Head of caudate nucleus (tissue), 42 donors: ENCODE measurements at places on chromosomes 6 and 20.

DNA sequence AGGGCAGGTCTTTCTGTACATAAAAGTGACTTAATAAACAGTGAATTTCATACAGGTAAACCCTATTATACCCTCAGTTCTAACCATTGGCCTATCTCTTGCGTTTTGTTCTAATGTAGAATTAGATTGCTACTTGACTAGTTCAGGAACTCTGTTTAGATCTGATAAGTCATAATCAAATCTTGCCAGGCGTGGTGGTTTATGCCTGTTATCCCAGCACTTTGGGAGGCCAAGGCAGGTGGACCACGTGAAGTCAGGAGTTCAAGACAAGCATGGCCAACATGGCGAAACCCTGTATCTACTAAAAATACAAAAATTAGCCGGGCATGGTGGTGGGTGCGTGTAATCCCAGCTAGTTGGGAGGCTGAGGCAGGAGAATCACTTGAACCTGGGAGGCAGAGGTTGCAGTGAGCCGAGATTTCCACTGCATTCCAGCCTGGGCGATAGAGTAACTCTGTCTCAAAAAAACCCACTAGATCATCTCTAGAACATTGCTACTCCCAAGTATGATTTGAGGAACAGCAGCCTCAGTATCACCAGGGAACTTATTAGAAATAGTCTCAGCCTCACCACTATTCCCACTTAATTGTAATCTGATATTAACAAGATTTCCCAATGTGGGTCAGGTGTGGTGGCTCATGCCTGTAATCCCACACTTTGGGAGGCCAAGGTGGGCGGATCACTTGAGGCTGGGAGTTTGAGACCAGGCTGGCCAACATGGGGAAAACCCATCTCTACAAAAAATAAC, 12.2 kb downstream of the GTPBP2 start:
- no peak for DNase-seq

DNA sequence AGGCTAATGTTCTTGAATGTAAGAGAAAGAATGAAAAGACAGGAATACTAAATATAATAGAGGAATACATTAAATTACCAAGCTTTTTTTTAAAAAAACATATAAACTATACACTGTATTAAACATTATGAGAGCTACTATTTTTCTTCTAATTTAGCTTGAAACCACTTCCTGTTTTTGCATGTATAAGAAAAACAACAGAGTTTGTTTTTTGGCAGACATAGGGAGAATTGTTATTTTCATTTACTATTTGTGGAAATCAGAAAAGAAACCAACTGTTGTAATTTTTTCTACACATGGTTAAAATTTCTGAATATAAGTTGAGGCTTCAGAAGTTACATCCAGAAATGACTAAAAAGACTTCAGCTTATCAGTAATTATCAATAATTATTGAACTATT, 991.8 kb upstream of the GJE1 start:
- no peak for DNase-seq

DNA sequence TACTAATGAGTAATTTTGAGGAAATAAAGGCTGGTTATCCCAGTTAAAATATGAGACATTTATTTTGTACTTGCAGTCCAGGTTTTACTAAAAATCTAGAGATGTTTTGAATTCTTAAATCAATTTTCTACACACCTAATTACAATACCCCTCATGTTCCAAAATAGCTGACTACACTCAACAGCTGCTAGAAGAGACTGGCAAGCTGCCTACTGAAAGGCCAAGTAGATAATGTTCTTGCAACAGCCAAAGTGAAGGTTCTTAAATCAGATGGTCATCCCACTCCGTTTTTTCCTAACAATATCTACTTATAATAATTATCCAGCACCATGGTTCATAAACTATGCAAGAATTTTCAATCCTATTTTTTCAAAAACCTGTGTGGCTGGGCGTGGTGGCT, 69.0 kb downstream of the DTNBP1 start:
- DNase-seq = no peak

GRCh38 chr6:35662999-35663398, 25.7 kb downstream of the FKBP5 start:
- DNase-seq = no peak

DNA sequence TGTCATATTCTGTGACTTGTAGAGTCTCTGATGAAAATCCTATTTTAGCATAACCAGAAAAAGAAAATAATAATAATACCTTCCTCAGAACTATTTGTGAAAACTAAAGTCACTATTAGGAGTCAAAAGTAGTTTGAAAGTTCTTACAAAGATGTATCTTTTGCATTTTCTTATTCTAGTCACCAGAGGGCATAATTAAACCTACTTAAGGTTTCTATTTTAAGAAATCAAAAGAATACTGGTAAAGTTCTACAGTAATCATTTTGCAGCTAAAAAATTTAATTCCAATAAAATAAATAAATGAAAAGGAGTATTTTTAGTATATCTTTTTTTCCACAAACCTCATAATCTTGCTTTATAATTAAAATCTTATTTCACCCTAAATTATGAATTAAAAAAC, 28.0 kb upstream of the MCM9 start:
- DNase-seq = no peak

DNA sequence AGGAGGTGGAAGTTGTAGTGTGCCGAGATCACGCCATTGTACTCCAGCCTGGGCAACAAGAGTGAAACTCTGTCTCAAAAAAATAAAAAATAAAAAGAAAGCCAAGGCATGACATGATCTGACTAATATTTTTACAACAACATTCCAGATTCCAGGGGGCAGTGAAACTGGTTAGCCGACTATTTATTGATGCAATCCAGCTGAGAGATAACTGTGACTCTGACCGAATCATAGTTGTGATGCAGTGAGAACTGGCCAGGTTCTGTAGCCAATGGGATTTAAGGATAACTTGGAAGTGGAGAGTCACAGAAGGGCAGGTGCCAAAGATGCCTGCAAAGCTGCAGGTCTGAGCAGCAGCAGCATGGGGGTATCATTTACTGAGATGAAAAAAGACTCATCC, 82.9 kb upstream of the TSHZ2 start:
- DNase-seq = no peak
